ENCODE measurements at places on chromosomes 6 and 20.

GRCh38 chr6:168525926-168526630 is 85.1 kb downstream of the SMOC2 start:
- no peak for DNase-seq

DNA sequence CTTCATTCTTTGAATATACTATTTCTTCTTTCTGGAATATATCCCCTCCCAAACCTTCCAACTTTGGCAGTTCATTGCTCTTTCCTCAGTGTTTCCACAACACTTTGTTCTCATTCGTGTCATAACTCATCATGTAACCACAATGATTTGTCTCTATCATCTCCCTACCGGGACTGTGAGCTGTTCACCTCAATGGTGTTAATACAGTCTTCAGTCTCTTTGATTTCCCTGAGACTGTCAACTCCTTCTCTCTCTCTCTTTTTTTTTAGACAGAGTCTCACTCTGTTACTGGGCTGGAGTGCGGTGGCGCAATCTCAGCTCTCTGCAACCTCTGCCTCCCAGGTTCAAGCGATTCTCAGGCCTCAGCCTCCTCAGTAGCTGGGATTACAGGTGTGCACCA is 2.5 kb upstream of the MMP24 start:
- no peak for DNase-seq

GRCh38 chr20:7094438-7094997 is 327.0 kb downstream of the BMP2 start:
- peak; percentile 46 for DNase-seq

DNA sequence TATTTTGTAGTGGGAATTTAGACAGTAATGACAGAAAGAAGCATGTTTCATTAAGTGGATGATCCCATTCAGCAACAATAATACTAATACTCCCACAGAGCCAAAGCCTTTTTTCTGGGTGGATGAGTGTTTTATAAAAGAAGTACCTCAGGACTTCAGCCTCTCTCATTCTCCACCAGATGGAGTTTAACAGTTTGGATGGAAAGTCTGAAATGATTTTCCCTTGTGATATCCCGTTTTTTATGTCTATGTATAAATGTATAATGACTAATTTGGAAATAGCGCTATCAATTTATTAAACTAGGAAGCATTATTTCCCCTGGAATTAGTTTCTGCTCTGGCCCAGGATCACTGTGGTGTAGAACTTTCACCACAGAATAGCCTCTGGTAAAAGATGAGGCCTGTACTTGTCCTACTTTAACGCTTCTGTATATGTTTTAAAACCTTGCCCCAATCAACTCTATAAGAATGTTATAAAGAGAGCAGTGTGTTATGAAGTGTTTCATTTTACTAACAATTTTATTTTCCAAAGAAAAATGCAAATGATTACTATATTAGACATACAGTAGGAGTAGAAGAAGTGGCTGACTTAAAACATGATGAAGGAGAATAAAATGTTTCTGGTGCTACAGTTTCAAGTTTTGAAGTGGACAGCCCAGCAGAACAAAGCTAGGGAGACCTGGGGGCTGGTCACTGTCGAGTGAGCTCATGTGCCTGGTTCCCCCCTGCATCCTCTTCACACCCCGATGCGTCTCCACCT is 135.6 kb downstream of the HIVEP1 start:
- no peak for DNase-seq

DNA sequence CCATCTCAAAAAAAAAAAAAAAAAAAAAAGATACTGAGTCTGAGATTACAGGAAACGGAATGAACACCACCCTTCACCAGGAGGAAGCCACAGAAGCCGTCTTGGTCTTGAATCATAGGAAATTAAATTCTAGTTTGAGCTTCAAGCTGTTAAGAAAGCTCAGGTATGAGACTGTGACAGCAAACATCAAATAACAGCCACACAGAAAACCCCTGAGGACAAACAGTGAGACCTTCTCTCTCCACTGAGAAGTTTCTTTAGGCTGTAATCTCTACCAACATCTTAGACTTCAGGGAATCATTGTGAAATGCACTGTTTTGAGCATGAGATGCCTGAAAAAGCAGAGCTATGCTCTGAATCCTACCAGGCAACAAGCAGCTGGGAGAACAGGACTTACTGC is 30.8 kb downstream of the PDE10A start:
- DNase-seq, result no peak

GRCh38 chr6:108368431-108369030 is 73.7 kb downstream of the AFG1L start:
- no peak for DNase-seq

DNA sequence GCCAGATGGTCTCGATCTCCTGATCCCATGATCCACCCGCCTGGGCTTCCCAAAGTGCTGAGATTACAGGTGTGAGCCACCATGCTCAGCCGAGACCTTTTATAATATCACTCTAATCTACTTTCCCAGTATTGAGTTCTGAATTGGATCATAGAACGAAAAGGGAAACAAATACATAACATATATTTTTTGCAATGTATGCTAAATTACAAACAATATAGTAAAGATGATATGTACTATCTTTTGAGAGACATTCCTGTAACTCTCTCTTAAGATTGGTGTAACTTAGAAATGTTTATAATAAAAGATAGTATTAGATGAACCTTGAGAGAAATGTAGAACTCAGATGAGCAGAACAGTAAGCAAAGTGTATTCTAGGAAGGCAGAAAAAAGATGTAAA is 129.2 kb upstream of the TENT5A start:
- no peak for DNase-seq

DNA sequence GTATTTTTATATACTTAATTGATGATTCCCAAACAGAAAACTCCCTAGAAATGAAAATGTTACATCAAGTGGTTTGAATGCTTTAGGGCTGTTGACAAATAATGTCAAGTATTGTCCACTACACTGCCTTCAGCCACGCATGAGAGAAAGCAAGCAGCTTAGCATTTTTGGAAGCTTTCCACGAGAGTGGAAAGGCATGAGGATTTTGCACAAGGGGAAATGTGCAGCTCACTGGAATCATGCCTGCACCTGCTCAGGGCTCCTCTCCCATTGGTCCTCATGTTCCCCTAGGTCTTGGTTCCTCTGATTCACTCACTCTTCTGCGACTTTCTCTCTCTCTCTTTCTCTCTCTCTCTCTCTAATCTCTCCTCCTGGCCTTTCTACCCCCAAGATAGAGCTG is 439.5 kb upstream of the CDH4 start:
- DNase-seq, result no peak

GRCh38 chr6:159871241-159871640 is 19.5 kb upstream of the MAS1 start:
- no peak for DNase-seq

GRCh38 chr20:10758446-10758845 is 84.6 kb upstream of the JAG1 start:
- no peak for DNase-seq

- DNase-seq, result peak; percentile 66
Observed at GRCh38 chr20:1469925-1470571, 3.4 kb upstream of the NSFL1C start.

DNA sequence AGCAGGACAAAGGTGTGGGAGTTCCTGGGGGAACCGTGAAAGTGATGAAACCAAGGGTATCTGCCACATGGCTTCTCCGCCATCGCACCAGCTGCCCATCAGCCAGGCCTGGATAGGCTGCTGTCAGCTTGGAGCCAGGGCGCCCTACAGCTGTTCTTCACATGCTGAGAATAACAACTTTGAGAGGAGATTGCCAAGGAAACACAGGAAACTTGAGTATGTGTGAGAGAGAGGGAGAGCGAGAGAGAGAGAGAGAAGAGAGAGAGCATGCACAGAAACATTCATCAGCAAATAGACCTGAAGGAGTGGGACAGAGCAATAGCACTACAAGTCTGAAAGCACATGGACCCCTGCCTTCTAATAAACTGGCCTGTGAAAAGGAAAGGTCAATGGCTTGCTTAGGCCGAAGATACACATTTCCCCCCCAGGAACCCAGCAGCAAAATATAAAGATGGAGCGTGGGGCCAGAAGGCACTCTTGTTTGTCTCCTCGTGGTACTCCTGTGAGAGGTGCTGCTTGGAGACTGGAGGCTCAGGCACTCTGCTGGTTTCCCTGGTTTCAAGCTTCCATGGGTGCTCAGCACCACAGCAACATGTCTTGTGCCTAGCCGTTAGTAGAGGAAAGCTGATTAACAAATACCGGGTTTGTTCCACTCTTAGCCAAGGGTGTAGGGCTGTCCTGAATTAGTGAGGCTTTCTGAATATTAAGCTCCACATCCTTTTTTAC is 53.0 kb downstream of the SNAP25 start:
- no peak for DNase-seq

GRCh38 chr6:138563231-138563630 is 63.9 kb upstream of the NHSL1 start:
- no peak for DNase-seq

- DNase-seq, result no peak
Observed at GRCh38 chr6:107600936-107601335, 111.0 kb downstream of the SOBP start.

- no peak for DNase-seq
Observed at GRCh38 chr20:1684872-1685271, 27.3 kb upstream of the SIRPG start.

GRCh38 chr20:24914388-24915241 is 34.5 kb upstream of the CST7 start:
- DNase-seq, result no peak

DNA sequence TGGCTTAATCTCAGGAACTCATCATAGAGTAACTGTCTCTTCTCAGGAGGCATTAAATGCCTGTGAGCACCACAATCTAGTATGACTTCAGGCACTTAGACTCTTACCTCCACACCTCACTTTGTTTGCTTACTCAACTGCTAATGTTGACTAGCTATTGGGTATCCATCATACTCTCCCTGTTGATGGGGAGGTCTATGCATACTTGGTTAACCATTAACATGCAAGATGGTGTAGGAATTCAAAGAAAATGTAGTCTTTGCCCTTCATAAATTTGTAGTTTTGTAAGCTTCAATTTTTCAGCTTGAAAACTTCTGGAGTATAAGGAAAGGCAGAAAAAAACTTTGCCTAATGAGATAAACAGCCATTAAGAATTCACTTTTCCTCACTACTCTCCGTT is 501.0 kb upstream of the MARCKS start:
- no peak for DNase-seq

- no peak for DNase-seq
Observed at GRCh38 chr6:33979750-33980149, 166.1 kb downstream of the GRM4 start.

All from SK-N-DZ (cell line).